Urothelium cell line (cell line): ENCODE measurements at places on chromosomes 11 and 22.
A peak's percentile ranks its signal among the peaks of the same experiment; 100 is the strongest.

- no peak for DNase-seq
These were observed 2.0 kb downstream of the SIPA1 start for GRCh38 chr11:65639623-65640482.

DNA sequence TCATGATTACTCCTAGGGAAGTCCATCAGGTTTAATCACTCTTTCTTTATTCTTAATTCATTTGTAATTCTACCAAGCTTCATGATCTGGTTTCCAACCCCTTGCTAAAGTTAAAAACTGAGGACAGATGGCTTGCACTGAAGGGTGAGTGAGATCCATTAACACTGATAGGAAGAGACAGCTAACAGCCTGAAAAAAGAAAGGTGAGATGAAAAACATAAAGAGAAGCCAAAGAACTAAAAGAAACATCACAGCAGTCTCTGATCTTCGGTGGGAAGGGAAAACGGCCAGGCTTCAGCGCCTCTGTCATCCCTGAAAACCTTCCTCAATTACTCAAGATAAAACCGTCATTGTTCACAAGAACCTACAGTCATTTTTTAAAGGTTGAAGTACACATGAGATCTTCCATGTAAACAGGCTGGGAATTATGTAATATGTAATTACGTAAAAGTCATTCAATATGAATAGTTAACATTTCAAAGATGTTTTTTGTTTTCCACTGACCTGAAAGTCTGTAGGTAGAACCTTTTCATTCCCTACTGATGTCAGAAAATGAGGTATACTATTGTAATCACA lies 41.3 kb downstream of the VSIG10L2 start:
- no peak for DNase-seq

- no peak for DNase-seq
These were observed 33.6 kb upstream of the RELT start for GRCh38 chr11:73342633-73343032.

GRCh38 chr11:15958910-15959309 lies 397.4 kb downstream of the SOX6 start:
- DNase-seq: no peak

GRCh38 chr11:111454561-111455192 lies 57.5 kb downstream of the BTG4 start:
- peak; percentile 76 for DNase-seq

DNA sequence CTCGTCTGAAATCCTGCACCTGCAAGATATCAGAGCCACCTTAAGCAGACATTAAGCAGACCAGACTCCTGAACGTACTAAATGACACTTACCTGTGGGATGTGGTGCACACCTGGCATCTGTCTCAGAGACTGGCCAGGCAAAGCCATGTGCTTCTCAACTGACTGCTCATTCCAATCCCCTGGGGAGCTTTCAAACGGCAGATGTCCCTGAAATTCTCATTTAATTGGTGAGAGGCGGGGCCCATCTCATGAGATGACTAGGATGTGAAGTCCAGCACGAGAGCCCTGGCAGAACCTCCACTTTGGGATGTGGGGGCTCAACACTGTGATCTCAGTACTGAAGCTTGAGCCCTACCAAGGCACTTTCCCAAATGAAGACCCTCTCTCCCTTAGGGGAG lies 84.9 kb upstream of the HMGXB4 start:
- no peak for DNase-seq

- no peak for DNase-seq
These were observed 251.2 kb downstream of the ETS1 start for GRCh38 chr11:128336203-128336602.

DNA sequence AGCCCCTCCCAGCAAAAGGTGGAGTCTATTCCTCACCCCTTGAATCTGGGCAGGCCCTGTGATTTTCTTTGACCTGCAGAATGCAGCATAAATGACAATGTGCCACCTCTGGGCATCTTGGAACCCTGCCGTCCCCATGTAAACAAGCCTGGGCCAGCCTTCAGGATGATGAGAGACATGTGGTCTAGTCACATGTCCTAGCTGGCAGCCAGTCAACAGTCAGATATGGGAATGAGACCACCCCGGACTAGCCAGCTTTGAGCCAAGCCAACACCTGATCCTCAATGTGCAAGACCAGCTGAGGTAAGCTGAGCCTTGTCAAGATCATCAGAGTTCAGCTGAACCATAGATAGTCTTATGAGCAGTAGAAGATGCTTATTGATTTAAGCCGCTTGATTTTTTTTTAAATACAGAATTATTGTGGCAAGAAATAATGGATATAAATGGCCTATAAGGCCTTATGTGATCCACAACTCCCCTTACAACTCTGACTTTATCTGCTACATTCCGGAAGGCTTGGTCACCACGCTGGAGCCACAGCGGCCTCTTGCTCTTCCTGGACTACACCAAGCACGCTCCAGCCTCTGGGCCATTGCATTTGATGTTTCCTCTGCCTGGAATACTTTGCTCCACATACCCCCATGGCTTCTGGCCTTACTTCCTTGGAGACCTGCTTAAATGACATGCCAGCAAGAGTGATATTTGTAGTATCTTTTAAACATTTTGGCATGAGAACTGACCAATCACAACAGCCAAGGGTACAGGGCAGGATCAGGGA lies 225.9 kb upstream of the SESN3 start:
- DNase-seq: no peak

DNA sequence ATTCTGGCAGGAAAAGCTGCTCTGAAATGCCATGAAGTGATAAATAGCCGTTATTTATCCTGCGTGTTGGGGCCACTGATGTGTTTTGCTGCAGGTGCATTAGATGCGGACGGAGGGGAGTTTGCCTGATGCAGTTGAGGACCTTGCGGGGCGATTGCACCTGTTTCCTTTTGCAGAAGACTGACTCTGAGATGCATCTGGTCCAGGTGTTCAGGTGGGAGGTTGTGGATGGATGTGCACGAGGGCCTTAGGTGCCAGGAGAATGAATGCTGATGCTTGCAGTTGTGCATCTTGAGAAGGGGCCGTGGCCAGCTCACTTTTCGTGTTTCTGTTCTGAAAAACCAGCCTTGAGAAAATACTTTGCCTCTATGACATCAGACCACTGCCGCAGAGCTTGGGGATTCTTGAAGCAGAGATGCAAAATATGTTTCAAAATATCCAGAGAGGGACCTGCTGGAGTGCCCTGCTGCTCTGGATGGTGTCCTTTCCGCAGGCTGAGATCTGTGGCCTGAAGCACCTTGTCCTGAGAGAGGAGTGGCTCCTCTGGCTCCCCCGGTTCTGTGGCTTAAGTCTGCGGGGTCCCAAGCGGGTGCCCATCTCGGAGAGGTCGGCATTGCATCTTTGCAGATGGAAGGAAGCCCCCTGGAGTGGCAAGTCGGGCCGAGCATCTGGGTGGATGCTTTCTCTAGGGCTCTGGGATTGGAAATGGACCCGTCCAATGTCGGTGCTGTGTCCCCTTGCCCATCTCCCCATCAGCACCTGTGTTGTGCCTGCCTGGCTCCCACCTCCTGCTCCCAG lies 1031.1 kb downstream of the TBC1D22A start:
- no peak for DNase-seq

DNA sequence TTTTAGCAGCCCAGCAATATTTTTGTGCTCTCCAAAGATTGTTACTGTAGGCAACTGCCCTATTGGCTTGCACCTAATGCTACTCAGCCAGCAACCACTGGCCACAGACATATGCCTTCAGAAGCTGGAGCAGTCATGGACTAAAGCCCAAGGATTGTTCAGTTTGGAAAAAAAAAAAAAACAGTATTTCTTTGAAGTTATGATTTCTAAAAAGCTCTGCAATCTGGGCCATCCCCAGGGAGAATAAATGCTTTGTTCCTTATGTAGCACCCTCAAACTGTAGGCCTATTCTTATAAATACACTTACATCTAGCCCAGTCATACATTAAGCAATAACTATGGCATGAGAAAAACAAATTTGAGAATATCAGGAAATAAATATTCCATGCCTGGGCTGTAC lies 2190.5 kb upstream of the RAG2 start:
- DNase-seq: no peak

GRCh38 chr11:90532125-90532524 lies 309.3 kb upstream of the CHORDC1 start:
- DNase-seq: no peak
